ENCODE measurements at places on chromosomes 5 and 9. TPM values are rescaled to one million over a fixed set of nuclear protein-coding genes. Genes with fewer than 3 reads are reported as not detected.

DNA sequence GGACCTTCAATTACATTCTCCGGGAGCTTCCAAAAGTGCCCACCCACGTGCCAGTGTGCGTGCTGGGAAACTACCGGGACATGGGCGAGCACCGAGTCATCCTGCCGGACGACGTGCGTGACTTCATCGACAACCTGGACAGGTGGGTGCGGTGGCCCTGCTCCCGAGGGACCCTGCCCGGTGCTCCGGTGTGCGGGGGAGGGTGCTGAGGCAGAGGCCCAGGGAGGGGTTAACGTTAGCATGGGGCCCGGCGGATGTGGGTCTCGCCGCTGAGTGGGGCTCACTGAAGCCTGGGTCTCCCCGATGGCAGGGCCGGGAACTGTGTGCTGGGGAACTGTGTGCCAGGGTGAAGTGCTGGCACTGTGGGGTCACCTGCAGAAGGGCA, 10.6 kb upstream of the AJM1 start:
- H3K27me3 ChIP-seq: no peaks in the 10 kb centered on the region
- H3K4me1 ChIP-seq: no peaks in the 10 kb centered on the region
- peaks cover 29% of the 10 kb centered on the region for H3K36me3 ChIP-seq
- no peak for DNase-seq

GRCh38 chr5:115097236-115097635, 72.5 kb downstream of the TRIM36 start:
- H3K27ac ChIP-seq: no peak overlapping the region
- no peak overlapping the region for H3K4me3 ChIP-seq
- no peaks in the 10 kb centered on the region for H3K4me1 ChIP-seq
- no peak for DNase-seq
- no peaks in the 10 kb centered on the region for H3K27me3 ChIP-seq

DNA sequence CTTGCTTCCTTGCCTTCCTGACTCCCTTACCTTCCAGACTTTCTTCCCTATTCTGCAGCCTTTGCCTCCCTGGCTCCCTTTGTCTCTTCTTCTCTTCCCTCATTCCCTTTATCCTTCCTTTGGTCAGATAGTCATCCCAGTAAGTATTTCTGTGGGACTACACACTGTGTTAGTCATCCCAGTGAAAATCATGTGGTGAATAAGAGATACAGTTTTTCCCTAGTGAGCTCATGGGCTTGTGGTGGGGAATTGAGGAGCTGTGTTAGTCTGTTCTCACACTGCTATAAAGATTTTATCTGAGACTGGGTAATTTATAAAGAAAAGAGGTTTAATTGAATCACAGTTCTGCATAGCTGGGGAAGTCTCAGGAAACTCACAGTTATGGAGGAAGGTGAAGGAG, 109.8 kb upstream of the EDIL3 start:
- no peak overlapping the region for H3K4me3 ChIP-seq
- no peaks in the 10 kb centered on the region for H3K4me1 ChIP-seq
- no peak overlapping the region for H3K27ac ChIP-seq
- H3K27me3 ChIP-seq: no peaks in the 10 kb centered on the region
- no peak for DNase-seq

DNA sequence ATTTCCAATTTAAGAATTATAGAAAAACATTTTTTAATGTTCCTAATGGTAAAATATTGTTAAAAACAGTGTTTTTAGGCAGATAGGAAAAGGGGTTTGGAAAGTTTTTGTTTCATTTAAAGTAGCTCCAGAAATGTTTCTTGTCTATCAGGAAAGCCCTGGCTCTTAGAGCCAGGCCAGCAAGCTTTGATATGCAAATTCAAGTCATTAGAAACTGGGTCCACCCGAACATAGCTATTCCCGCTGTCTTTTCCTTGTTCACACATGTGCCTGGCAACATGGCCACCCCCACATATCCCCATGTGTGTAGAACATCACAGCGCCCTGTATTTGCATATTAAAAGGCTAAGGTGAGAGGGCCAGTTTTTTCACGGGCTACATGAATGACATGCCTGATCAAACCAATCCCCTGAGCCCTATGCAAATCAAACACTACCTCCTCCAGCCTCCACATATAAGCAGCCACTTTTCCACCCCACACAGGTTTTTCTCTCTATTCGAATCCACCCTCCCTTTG, 925.3 kb upstream of the CDH10 start:
- H3K4me3 ChIP-seq: no peak overlapping the region
- H3K27ac ChIP-seq: no peak overlapping the region
- H3K27me3 ChIP-seq: no peaks in the 10 kb centered on the region
- H3K4me1 ChIP-seq: no peaks in the 10 kb centered on the region
- DNase-seq: no peak

- H3K4me1 ChIP-seq: no peaks in the 10 kb centered on the region
- no peak overlapping the region for H3K27ac ChIP-seq
- H3K27me3 ChIP-seq: no peaks in the 10 kb centered on the region
- DNase-seq: no peak
- H3K36me3 ChIP-seq: no peaks in the 10 kb centered on the region
Measured at GRCh38 chr5:68170826-68171558, 44.6 kb upstream of the PIK3R1 start.

The CDX1 gene
- total RNA-seq: not detected

DNA sequence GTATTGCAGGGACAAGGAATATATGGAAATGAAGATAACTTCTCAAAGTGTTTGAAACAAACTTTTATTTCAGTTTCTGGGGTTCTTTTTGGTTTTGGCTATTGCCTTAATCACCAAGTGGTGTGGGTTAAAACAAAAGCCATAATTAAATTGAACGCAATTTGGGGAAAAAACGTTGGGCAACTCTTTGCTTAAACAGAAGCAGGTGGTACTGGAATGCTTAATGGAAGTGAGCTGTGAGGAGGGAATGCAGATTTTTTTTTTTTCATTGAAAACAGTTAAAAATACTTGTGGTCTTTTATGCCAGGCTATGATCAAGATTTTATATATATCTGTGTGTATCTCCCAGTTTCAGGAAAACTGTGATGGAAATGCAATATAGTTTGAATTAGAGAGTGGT, 195.7 kb upstream of the TUT7 start:
- H3K4me1 ChIP-seq: no peaks in the 10 kb centered on the region
- no peaks in the 10 kb centered on the region for H3K27me3 ChIP-seq
- H3K4me3 ChIP-seq: no peak overlapping the region
- no peak overlapping the region for H3K27ac ChIP-seq

The PTGES gene
- 0.28 TPM for total RNA-seq

The SPIN1 gene
- 39.3 TPM for total RNA-seq

The PCDHGA1 gene
- not detected for total RNA-seq

All from natural killer cell (primary cell).